ENCODE measurements at places on chromosomes 5 and 9.

DNA sequence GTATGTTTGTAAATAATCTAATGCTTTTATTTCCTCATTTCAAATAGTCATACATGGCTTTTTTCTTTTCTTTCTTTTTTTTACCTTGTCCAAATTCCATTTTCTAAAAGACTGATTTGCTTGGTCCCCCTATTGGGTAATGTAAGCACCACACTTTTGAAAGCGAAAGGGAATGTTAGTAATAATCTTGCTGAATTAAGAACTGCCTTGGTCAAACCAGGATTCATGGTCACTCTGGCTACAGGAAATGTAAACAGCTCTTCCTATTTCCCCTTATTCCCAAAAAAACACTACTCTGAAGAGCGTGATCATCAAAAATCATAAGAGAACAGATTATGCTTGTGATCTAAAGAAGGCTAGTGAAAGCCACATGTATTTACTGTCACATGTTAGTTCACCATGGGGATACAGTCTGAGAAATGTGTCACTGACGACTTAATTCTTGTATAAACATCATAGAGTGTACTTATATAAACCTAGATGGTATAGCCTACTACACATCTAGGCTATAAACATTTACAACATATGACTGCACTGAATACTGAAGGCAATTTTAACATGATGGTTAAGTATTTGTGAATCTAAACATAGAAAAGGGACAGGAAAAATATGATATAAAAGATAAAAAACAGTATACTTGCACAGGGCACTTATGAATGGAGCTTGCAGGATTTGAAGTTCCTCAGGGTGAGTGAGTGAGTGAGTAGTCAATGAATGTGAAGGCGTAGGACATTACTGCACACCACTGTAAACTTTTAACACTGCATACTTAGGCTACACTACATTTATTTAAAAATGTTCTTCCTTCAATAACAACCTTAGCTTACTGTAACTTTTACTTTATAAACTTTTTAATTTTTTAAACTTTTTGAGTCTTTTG, 75.3 kb downstream of the HMGCR start:
- DNase-seq: no peak

DNA sequence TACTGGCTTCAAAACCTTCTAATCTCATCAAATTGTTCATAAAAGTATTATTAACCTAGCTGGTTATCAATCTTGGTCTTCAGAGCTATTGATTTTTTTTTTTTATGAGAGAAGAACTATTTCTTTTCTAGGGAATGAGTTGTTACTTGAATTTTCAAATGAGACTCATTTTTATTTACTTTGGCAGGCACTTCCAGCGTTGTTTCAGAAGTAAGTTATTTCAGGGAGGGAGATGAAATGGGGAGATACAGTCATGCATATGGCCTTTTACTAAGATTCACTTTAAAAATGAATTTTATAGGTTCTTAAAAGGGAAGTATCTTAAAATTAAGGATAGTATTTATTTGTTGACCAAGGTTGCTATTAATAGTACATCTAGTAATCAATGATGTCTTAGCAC, 129.6 kb downstream of the IZUMO3 start:
- DNase-seq: no peak

DNA sequence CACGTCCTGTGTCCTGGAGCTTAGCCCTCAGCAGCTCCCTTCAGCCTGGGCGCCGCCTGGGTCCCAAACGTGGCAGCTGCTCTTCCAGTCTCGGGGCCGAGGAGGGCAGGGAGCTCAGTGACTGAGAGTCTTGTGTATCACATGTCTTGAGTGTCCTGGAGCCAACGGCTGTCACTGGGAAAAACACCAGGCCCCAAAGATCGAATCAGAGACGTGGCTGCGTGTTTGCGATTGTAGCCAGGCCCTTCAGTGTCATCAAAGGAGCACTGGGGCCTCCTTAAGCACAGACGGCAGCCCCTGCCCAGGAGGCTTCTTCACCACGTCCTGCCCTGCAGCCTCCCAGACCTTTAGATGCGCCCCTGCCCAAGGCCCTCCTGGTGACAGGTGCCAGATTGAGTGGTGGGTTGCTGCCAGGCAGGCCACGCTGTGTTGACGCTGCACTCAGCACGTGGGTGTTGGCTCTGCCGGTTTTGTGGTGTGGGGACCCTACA, 5.7 kb upstream of the EXOC3 start:
- DNase-seq: no peak

DNA sequence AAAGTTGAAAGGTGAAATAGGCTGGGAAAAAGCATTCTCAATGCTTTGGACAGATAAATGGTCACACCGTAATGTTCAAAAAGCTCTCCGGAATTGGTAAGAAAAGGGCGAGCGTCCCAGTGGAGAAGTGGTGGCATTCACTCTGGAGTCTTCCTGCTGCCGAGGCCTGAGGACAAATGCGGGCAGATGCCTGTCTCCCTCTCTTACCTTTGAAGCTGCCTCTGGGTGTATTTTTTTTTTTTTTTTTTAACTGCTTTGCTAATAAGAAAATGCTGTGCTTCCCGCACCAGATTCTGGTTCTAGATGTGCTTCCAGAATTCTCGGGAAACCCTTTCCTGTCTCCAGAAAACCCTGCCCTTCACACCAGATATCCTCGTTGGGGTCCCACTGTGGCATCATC, 24.4 kb upstream of the CTSL start:
- DNase-seq: no peak

DNA sequence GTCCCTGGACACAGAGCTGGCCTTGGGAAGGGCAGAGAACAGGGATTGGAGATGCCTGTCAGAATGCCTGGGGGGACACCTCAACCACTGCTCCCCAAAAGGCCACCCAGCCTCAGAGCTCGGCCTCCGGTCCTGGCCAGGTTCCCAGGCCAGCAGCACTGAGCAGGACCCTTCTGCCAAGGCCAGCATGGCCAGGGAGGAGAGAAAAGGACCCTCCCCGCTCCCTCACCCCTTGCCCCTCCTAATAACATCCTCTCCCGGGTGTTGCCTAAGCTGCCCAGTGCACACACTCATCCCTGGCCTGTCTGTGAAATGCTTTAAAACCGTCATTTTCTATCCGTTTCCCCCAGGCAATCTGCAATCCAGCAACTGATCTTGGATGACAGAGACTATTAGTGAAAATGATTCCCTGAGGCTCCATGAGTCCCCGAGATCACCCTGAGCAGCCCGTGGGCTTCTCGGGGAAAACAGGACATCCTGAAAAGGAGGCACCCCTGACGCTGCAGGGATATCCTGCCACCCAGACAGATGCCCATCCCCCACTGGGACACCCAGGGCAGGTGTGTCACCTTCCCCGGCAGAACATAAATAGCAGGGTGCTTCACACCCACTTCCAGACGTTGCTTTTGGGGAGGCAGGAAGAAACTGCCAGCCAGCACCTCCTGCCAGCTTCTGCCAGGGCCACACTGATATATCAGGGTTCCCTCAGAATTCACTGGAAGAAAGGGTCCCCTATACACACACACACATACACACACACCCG, 75.3 kb downstream of the ADAMTS2 start:
- no peak for DNase-seq

GRCh38 chr5:14123974-14124482, 19.1 kb upstream of the TRIO start:
- no peak for DNase-seq

DNA sequence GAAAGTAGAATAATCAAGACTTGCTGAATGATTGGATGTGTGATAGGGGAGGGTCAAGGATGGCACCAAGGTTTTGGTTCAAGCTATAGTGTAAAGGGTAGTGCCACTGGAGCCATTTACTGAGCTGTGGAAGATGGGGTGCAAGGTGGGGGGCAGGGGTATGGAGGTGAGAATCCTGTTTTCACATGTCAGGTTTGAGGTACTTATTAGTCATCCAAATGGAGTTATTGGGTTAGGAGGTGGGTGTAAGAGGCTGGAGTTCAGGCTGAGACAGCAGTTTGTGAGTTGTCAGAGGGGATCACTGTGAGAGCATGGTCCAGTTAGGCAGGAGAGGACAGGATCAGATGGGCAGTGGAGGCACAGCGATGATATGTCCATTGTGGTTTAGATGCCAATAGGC, 8.9 kb downstream of the PCBD2 start:
- no peak for DNase-seq

- no peak for DNase-seq
These were observed 71.7 kb downstream of the ANKRD55 start for GRCh38 chr5:56161439-56161823.

DNA sequence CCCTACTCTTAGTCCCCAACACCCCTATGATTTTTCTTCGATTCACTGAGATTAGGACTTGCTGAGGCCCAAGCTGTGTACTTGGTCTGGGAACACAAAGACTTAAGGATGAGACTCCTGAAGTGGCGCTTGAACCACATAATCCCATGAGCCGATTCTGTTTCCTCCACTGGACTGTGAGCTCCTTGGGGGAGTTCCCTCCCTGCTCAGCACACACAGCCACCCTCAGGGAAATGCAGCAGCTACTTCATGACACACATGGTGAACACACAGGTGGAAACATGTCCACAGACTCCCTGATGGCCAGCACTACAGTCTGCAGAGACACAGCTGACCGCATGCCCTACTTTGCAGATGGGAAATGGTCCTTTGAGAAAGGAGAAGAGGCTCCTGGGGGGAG, 101.1 kb downstream of the C5orf15 start:
- DNase-seq: no peak
